ENCODE measurements at places on chromosomes 7 and 10.

- DNase-seq: no peak
Measured at GRCh38 chr7:111077001-111077400, 13.9 kb upstream of the LRRN3 start.

GRCh38 chr10:13404791-13405190 is 56.7 kb upstream of the SEPHS1 start:
- no peak for DNase-seq

DNA sequence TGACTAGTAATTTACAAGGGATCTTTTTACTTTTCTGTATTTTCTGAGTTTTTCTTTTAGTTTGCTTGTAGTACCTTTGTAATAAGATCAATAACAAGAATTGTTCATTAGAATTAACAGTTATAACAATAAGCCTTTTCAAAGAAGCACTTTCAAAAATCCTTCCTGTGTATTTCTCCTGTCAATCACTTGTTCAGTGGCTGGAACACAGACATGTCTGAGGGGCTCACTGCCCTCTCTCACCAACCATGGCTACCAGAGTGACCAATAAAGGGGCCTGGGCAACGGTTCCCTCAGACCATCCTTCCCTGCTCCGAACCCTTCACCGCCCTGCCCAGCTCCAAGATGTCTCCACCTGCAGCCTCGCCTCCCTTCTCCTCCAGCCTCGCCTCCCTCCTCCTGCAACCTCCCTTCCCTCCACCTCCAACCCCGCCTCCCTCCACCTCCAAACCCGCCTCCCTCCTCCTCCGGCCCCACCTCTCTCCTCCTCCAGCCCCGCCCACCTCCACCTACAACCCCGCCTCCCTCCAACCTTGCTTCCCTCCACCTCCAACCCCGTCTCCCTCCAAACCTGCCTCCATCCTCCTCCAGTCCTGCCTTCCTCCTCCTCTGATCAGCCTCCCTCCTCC is 353.4 kb downstream of the TNS3 start:
- no peak for DNase-seq

- no peak for DNase-seq
Measured at GRCh38 chr10:118520116-118520742, 75.2 kb downstream of the PRLHR start.

GRCh38 chr7:33530664-33531063 is 374.7 kb upstream of the BMPER start:
- DNase-seq: no peak

DNA sequence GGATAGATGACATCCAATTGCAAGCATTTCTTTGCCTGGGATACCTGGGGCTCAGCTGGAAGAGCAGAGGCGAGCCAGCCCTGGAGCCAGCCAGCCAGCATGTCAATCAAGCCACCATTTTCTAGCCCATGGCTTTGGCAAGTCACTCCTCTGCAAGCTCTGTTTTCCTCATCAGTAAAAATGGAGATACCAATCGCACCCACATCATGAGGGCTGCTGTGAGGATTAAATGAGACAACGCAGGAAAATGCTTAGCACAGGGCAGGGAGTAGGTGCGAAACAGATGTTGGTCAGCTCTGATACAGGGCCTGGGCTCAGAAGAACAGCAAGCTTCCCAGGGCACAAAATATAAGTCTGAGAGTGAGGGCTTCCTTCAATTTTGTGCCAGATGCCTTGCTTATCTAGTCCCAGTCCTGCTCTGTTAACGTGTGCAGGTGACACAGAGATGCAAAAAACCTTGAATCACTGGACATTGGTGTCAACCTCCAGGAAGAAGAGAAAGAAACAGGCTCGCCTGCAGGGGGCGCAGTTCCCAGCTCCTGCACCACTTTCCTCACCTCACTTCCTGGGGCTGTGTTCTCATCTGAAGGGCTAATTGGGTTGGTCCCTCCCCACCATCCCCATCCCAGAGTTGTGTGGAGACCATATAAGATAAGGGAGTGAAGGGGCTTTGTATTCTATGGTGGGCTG is 72.8 kb upstream of the CACUL1 start:
- DNase-seq: no peak

DNA sequence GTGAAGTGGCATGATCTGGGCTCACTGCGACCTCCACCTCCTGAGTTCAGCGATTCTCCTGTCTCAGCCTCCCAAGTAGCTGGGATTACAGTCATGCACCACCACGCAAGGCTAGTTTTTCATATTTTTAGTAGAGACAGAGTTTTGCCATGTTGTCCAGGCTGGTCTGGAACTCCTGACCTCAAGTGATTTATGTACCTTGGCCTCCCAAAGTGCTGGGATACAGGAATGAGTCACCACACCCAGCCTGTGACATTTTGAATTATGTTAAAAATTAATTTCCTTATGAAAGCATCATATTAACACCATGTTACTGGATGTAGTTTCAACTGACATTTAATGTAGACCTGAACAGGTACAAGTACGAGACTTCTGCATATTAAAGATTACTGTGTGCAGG is 24.3 kb downstream of the ABCB4 start:
- no peak for DNase-seq

DNA sequence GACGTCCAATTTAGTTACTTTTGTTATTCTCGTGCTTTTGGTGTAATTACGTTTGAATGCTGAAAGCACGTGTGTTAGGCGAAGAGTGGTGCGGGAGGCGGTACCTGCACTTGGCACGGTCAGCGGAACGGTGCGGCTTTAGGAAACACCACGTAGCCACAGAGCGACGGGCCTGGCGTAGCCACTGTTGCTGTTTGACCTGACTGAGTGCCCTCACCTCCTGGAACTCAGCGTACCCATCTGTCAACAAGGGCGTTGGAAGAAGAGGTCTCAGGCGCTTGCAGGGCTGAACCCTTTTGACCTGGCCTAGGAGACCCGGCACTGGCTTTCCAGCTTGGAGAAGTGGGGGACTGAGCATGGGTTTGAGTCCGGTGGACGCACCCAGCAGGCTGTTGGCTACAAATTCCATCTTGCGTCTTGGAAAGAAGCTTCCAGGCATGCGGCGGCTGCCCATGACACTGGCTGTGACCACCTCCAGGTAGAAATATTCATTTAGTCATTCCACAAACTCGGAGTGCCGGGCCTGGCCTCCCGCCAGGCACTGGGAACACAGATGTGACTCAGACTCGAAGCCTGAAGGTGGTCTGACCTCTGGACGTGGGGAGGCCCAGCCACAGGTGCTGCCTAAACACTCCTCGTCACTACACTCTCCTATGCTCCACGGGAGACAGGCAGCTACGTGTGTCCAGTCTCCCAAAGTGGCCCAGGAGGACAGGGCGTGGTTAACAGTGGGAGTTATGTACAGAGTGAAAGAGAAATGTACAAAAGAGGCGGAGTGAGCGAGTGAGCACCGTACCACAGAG is 22.2 kb downstream of the FAM20C start:
- DNase-seq: peak; percentile 75

- DNase-seq: no peak
Measured at GRCh38 chr7:1056785-1057410, 12.6 kb downstream of the GPR146 start.

DNA sequence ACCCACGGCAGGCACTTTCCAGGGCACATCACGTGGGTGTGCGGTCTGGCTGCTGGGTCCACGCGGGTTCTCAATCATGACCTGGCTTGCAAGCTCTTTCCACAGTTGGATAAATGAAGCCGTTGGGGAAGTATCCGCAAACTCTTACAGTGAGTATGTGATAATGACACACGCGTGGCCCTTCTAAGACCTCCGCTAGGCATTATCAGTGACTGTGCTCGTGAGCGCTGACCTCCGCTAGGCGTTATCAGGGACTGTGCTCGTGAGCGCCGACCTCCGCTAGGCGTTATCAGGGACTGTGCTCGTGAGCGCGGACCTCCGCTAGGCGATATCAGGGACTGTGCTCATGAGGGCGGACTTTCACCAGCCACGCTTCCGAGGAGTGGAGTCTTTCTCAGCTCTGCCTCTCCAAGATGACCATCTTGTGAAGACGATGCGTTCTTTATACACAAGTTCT is 107.0 kb downstream of the WDR37 start:
- no peak for DNase-seq

DNA sequence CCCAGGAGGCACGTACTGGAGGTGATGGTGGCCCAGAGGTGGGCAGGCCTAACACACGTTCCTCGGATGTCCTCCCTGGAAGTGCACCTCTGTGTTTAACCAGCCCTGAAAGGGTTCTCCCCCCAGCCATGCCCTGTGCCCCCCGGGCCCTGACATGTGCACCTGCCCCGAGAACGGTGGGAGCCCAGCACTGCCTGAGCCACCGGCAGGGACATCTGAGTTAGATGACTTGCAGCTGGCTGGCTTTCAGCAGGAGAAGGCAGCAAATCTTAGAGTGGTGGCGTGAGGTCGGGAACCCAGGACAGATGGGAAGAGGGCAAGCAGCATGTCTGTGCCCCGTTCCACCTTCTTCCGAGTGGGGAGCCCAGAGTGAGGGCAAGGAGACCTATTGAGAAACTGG is 291.8 kb downstream of the TCERG1L start:
- no peak for DNase-seq

GRCh38 chr7:155991470-155991869 is 179.2 kb upstream of the SHH start:
- DNase-seq: no peak

GRCh38 chr10:4260483-4261124 is 475.6 kb upstream of the KLF6 start:
- DNase-seq: peak; percentile 78

GRCh38 chr7:54556121-54556520 is 13.9 kb downstream of the VSTM2A start:
- no peak for DNase-seq

GRCh38 chr7:135213831-135214230 is 2.5 kb upstream of the WDR91 start:
- DNase-seq: no peak

DNA sequence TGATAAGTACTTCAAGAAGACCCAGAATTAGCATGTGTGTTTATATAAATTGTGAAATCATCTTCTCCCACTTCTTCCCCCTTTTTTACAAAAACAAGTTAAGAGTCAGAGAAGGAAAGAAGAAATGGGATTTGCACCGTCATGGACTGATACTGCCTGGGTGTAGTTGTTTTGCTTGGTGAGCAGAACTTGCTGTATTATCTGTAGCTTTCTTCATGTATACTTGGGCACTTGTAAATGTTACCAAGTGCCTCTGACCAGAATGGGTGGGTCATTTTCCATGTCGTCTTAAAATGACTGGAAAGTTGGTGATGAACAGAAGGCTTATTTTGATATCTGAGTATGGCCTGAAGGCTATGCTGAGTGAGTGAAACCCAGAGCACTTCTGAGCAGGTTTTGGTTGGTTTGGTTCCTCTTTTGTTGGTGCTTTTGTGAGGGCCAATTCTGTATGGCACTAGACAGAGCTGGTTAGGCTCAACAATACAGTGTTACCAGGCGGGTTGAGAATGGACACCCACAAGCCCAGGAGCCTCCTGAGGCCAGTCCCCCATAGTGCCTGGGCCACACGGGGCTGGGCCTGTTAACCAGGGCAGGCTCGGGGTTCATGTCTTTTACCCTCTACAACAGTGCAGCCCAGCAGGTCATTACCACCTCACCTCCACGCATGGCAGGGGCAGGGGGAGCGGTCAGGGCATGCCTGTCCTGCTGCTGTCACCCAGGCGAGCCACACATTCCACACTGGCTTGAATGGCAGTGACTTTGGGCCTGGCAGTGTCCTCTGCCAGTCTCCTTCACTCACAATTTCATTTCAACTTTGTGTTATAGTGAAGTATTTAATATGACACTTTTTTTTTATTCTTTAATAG is 115.1 kb downstream of the CCNY start:
- DNase-seq: peak; percentile 35

Measured in choroid plexus epithelial cell (primary cell).